ENCODE measurements at places on chromosomes 5 and 9. TPM values are rescaled to one million over a fixed set of nuclear protein-coding genes. Genes with fewer than 3 reads are reported as not detected.

Gene DIRAS2
- not detected for total RNA-seq

Gene MARCHF6
- 120 TPM for total RNA-seq

Gene TAS2R1
- not detected for total RNA-seq

Gene FBXL7
- not detected for total RNA-seq

Gene CDH10
- not detected for total RNA-seq

Gene UBQLN1
- 86.3 TPM for total RNA-seq

Gene SLC1A3
- total RNA-seq: 1.2 TPM

Gene C9
- not detected for total RNA-seq

Gene BARHL1
- not detected for total RNA-seq

Gene PPP3R2
- total RNA-seq: not detected

Gene FAM200C
- 1.00 TPM for total RNA-seq
